ENCODE measurements at places on chromosomes 2 and 18.

- DNase-seq: no peak
Observed at GRCh38 chr2:3625186-3625585, 30.3 kb downstream of the COLEC11 start.

- DNase-seq: no peak
Observed at GRCh38 chr2:144015036-144015435, 504.9 kb downstream of the ZEB2 start.

DNA sequence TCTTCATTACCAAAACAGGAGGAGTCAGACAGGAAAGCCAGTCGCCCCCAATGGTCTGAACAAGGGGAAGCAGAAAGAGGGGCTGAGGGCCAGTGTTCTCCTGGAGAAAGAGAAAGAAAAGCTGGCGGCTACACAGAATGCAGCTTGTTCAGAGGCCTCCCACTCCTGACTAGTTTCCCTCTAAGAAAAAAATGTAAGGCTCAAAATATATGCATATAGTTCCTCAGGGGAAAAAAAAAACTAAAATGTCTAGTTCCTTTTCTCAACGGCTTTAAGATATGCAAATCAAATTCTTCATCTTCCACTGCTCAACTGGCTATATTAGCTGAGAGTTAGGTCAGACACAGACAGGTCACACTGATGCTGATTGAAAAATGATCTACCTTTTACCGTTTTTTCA is 18.6 kb downstream of the MBOAT2 start:
- peak; percentile 14 for DNase-seq

DNA sequence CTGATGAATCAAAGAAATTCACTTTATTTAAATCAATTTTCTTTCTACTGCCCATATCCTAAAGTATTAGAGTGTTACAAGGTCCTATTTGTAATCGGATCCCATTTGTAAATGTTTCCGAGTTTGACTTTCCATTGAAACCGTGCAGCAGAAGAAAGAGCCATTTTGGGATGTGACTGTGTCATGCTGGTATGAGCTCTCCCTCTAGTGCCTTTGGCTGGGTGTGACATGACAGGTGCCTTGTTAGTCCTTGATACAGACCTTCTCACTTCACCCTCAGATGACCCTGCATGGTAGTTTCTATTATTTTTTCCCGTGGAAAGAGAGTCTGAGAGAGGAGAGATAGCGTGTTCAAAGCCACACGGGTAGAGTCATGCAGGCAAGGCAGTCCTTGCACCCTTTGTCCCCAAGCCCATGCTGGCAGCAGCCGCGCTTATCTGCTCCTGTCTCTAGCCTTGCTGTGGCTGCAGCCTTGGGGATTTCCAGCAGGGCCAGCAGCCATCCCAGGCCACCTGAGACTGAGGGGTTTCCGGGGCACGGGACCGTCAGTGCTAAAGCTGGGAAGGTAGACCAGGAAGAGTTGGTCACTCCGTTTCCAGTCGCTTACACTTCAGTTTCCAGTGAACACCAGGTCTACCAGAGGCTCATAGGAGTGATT is 21.4 kb downstream of the CHMP1B start:
- peak; percentile 47 for DNase-seq

GRCh38 chr2:122451040-122451439 is 695.6 kb downstream of the TSN start:
- DNase-seq: peak; percentile 61

DNA sequence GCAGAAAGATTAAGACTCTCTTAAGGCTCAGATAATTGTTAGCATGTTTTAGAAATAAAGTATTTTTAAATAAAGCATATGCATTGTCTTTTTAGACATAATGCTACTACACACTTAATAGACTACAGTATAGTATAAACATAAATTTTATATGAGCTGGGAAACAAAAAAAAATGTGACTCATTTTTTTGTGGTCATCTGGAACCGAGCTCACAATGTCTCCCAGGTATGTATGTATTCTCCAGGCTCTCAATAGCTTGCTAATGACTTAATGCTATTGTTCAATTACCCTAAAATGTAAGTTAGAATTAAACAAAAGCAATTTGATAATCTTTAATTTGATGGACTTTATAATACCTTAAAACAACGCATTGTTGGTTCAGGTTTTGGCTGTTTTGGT is 167.2 kb downstream of the NUP35 start:
- DNase-seq: no peak

- DNase-seq: no peak
Observed at GRCh38 chr18:49645841-49646351, 84.0 kb downstream of the LIPG start.

DNA sequence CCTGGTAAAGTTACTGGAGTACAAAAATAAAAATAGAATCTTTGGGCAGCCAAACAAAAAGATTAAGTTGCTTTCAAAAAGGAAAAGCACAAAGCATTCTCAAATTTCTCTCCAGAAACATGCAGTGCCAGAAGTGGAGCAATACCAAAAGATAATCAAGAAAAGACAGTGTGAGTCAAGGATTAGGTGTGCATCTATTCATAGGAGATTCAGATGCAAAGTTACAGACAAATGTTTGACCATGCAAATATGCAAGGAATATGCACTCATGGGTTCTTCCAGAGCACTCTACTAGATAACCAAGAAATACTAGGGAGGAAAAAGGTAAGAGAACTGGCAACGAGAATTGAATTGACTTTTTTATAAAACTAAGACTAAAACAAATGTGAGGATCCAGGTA is 51.8 kb upstream of the CDH20 start:
- no peak for DNase-seq

DNA sequence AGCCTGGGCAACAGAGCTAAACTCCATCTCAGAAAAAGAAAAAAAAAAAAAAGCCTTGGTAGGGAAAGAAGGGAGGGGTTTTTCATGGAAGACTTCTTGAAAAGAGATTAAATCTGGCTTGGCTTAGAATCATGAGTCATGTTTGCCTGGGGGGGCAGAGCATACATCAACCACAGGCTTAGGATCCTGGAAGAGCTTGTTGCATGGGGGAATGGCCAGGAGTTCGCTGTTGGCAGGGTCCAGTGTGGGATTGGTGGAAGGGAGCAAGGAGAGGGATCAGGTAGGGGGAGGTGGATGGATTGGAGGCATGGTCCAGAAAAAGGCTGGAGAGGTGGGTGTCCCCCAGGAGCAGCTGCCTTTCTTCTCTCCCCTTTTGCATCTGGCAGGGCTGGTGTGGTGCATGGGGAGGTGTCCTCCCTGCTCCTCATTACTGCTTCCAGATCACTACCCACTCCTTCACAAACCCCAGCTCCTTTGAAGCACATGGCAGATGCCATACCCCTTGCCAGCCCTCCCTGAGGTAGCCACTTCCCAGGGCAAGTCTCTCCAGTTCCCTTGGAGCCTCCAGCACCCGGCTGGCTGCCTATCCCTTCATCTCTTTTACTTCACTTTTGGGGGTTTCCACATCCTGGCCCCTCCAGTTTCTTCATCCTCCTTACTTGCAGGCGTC is 2.5 kb downstream of the ARMC9 start:
- no peak for DNase-seq

- peak; percentile 77 for DNase-seq
Observed at GRCh38 chr18:21489119-21489750, 111.3 kb downstream of the ESCO1 start.

Measured in cardiac muscle cell (in vitro differentiated cells and primary cell).